ENCODE measurements at places on chromosomes 2 and 18. TPM values are rescaled to one million over a fixed set of nuclear protein-coding genes. Genes with fewer than 3 reads are reported as not detected.
A peak's percentile ranks its signal among the peaks of the same experiment; 100 is the strongest.

DNA sequence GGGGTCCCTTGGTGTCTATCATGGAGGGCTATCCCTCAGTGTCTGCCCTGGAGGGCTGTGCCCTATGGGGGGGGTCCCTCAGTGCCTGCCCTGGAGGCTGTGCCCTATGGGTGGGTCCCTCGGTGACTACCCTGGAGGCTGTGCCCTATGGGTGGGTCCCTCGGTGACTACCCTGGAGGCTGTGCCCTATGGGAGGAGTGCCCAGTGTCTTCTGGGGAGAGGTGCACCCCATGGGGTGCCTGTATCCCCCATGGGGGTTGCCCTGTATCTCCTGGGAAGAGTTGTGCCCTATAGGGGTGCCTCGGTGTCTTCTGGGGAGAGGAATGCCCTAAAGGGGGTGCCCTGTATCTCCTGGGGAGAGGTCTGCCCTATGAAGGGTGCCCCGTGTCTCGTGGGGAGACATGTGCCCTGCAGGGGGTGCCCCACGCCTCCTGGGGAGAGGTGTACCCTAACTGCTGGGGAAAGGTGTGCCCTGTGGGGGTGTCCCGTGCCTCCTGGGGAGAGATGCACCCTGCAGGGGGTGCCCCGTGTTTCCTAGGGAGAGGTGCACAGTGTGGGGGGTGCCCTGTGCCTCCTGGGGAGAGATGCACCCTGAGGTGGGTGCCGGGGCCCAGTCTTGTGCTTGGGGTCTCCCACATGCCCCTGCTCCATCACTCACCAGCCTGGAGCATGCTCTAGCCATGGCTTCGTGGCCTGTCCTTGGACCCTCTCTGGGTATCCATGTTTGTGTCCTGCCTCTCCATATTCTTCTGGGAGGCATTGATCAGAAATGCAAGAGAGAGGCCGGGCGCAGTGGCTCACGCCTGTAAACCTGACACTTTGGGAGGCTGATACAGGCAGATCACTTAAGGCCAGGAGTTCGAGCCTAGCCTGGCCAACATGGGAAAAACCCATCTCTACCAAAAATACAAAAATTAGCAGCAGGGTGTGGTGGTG is 215.6 kb downstream of the HDAC4 start:
- H3K27ac ChIP-seq: no peak overlapping the region
- no peaks in the 10 kb centered on the region for H3K4me1 ChIP-seq
- H3K27me3 ChIP-seq: no peaks in the 10 kb centered on the region
- H3K4me3 ChIP-seq: no peak overlapping the region
- peaks cover 9% of the 10 kb centered on the region for H3K36me3 ChIP-seq

DNA sequence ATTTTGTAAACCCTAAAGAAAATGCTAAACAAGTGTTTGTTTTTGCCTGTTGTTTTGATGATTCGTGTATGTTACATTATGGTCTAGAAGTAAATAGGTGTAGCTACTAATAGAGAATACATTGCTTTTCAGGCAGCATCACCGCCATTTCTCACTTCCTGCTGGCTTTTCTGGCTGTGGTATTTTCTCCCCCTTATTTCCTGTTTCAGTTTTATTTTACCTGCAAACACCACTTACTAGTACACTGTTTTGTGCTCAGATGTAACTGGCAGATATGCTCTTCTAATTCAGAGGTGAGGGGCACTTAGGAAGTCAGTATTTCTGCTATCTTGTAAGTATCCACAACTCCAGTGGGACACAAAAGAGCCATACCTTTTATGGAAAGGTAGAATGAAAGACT is 38.1 kb upstream of the SLC3A1 start:
- H3K36me3 ChIP-seq: peaks cover 2% of the 10 kb centered on the region
- H3K27me3 ChIP-seq: no peaks in the 10 kb centered on the region
- no peak overlapping the region for H3K4me3 ChIP-seq
- DNase-seq: no peak

DNA sequence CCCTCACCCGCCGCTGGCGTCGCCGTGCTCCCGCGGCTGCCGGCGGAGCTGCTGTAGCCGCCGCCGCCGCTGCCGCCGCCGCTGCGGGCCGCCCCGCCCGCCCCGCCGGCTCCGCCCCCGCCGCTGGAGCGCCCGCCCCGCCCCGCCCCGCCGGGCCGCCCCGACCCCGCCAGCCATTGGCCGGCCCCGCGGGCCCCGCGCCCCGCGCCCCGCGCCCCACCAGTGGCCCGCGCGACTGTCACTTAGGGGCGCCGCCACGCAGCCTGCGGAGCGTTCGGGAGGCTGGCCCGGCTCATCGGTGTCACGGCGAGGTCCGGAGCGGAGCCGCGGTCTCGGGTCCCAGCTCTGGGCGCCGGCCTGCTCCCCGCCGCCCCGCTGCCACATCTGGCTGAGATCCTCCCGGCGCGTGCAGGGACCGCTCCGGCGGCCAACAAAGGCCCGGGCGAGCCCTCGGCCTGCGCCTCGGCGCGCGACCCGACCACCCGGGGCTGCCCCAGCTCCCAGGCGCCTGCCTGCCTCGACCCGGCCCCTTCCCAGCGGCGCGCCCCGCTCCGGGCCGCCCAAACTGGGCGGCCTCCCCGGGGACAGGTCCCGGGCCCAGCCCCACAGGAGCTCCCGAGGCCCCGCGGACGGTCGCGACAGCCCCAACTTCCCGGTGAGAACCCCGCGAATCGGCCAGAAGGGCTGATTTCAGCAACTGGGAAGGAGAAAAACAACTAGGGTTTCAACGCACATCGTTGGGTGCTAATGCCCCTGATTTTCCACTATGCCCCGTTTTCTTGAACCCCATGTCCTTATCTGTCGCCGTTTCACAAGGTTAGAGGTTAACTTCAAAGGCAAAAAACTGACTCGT is at the start of gene MGAT4A:
Gene MGAT4A, minus strand, starts transcription at position 92 of the 853 bp plus-strand sequence. CDS start 4,800 bp downstream, outside the sequence.
- H3K27me3 ChIP-seq: no peaks in the 10 kb centered on the region
- H3K27ac ChIP-seq: peak within 1 kb of the TSS; percentile 91
- peak; percentile 39 for DNase-seq
- peaks cover 16% of the 10 kb centered on the region for H3K4me1 ChIP-seq
- H3K4me3 ChIP-seq: peak within 1 kb of the TSS; percentile 96
- H3K36me3 ChIP-seq: no peaks in the 10 kb centered on the region

DNA sequence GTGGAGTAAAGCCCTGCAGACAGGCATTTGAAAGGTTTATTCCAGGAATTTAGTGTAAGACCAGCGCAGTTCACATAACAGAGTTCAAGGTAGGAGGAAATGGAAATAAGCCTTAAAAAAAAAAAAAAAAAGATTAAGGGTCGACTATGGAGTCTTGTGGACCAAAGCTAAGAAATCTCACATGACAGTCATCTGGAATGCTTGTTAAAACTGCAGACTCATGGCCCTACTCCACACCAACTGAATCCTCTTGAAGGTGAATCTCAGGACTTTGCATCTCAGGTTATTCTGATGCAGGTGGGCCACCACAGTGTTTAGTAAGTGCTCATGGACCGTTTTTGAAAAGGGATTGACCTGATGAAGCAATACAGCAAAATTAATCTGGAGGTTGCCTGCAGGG is 8.8 kb downstream of the TTLL4 start:
- H3K4me1 ChIP-seq: peaks cover 62% of the 10 kb centered on the region
- no peaks in the 10 kb centered on the region for H3K27me3 ChIP-seq
- no peak overlapping the region for H3K4me3 ChIP-seq
- peaks cover 16% of the 10 kb centered on the region for H3K36me3 ChIP-seq

- H3K4me3 ChIP-seq: no peak overlapping the region
- no peak for DNase-seq
- H3K36me3 ChIP-seq: peaks cover 1% of the 10 kb centered on the region
- H3K27me3 ChIP-seq: no peaks in the 10 kb centered on the region
- H3K27ac ChIP-seq: no peak overlapping the region
Measured at GRCh38 chr2:20327370-20327769, 23.3 kb downstream of the PUM2 start.

- H3K4me1 ChIP-seq: no peaks in the 10 kb centered on the region
- H3K27me3 ChIP-seq: no peaks in the 10 kb centered on the region
- no peaks in the 10 kb centered on the region for H3K36me3 ChIP-seq
- H3K4me3 ChIP-seq: no peak overlapping the region
Measured at GRCh38 chr2:105515581-105516415, 116.9 kb upstream of the FHL2 start.

Gene PID1
- 48.6 TPM for total RNA-seq

Gene HRH4
- total RNA-seq: not detected

Gene MGAT4A
- total RNA-seq: 18.8 TPM

Gene TWIST2
- 101 TPM for total RNA-seq

Gene CHST10
- total RNA-seq: 13.5 TPM
